ENCODE measurements at places on chromosomes 13 and 19.

DNA sequence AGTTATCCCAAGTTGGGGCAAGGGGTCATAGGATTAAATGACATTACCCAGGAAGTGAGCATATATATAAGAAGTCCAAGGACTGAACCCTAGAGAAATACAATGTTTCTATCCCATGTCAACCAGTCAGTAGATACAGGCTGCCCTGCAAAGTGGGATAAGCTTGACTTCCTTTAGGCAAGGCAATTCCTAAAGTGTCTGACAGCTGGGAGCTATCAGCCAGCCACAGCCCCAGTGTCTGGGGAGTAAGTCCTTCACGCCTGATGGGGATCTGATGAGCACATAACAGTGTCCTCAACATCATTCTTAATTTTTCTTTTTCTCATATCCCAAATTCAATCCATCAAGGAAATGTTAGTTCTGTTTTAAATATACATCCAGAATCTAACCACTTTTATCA lies 54.1 kb downstream of the DNAJC15 start:
- no peak for DNase-seq

DNA sequence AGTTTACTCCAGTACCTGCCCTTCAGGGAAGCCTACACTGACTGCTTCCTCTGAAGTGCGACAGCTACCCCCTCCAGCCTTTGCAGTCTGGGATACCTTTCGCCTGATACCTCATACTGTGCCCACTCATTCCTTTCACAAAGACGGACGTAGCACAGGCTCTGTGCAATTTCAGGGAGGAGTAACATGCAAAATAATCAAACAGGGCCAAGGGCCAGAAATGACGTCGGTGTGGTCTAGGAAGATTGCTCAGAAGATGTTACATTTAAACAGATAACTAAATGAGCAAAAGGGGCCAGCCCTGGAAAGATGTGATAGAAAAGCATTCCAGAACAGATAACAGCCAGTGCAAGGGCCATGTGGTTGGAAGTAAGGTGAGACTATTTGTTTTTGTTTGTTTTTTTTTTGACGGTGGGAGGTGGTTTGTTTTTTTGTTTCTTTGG lies 6.6 kb upstream of the DDX39A start:
- DNase-seq = no peak

DNA sequence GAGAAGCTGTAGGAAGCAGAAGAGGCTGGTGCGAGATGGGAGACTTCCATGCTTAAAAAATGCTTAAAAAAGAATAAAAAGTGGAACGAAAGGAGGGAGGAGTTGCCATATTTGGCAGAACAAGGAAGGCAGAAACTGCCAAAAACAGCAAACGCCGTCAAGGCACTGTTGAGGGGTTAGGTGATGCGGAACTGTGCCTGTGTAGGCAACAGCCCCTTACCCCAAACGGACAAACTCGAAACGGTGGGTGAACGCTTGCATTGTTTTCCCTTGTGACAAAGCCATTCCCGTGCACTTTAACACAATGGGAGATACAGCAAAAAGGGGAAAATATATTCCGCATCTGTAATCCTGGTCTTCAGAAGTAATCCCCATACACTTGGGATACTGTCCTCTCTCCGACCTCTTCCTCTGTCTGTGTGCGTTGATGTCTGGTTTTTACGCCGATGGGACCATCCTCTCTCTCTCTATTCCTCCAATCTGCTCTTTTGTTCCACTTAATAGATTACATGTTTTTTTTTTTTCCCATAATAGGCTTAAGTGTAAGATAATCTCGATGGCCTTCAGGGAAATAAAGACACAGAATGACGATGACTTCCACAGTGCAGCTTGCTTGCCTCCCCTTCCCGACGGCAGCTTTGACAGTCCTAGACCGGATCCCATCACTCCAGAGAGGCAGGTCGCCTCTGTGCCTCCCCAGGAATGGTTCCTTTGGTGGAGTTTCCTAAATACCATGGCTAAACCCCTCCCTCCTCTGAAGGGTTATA lies 132.7 kb upstream of the RNF113B start:
- DNase-seq = no peak

DNA sequence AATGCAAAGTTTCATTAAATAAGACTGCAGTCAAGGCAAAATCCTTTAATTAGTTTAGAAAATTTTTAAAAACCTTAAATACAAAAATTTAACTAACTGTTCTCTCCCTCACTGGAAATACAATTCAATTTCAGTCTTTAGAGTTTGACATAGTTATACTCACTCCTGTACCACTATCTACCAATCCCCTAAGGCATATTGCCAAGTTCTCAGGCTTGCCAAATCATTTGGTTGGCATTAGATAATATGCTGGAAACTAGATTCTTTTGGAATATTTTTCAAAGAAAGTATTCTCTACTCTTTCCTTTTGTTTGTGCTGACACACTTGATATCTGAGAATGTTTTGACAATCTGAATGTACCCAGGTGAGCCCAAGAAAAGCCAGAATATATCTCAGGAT lies 77.2 kb downstream of the TSC22D1 start:
- no peak for DNase-seq

All from brain pericyte (primary cell).